ENCODE measurements at places on chromosomes 1 and 21.

DNA sequence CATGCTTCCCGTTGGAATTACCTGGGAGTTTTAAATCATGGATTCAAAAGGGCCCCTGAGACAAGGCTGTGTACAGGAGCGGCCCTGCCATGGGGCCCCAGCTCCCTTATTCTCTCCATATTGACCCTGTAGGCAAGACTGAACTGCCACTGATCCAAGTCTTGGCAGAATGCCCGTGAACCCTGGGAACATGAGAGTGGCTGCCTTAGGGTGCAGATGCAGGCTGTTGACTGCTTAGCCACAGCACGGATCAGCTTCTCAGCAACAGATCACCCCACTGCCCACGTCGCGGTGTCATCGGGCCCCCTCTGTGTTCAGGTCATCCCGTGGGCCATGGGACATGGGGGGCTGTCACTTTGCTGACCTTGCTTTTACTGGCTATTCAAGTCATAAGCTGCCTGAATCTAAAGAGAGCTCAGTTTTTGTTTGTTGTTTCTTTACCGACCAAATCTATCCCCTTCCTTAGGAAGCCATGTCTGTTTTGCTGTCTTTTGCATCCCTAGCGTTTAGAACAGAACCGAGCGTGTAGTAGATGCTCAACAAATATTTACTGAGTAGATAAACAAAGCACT is 83.4 kb downstream of the MATN1 start:
- no peak for DNase-seq

DNA sequence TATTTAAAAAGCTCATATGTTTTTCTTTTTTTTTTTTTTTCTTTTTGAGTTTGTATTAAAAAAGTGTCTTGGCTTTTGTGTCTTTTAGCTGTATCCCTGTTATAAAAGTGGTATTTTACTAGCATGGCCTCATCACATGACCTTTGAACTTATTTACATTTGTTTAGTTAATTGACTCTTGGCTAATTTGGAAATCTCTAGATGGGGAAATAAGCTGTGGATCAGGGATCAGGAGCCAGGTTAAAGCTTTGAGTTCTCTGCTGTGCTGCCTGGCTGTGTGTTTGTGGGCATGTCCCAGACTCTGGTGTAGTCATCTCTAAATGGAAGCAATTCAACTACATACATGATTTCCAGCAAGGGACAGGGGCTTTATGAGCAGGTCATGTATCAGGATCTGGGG is 56.5 kb downstream of the HHAT start:
- no peak for DNase-seq

GRCh38 chr1:198079432-198079951 is 77.3 kb upstream of the NEK7 start:
- no peak for DNase-seq

- DNase-seq, result no peak
These were observed 51.5 kb downstream of the DMRTA2 start for GRCh38 chr1:50371749-50372148.

DNA sequence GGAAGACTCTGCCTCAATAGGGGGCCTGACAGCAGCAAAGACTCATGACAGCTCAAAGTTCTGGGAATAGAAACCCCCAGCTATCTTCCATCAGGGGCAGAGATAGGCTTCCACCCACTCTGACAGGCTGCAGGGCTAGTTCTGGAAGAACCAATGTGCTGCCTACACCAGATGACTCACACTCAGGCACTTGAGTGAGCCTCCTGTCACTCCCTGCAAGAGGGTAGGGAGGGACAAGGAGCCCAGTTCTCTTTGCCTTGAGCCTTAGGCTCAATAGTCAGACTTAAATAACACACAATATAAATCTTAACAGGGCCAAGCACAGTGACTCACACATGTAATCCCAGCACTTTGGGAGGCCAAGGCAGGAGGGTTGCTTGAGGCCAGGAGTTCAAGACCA is 386.4 kb downstream of the HHAT start:
- DNase-seq, result no peak

- no peak for DNase-seq
These were observed 4.6 kb upstream of the MAB21L3 start for GRCh38 chr1:116106646-116107045.

- no peak for DNase-seq
These were observed 59.7 kb downstream of the DESI2 start for GRCh38 chr1:244712669-244713068.

DNA sequence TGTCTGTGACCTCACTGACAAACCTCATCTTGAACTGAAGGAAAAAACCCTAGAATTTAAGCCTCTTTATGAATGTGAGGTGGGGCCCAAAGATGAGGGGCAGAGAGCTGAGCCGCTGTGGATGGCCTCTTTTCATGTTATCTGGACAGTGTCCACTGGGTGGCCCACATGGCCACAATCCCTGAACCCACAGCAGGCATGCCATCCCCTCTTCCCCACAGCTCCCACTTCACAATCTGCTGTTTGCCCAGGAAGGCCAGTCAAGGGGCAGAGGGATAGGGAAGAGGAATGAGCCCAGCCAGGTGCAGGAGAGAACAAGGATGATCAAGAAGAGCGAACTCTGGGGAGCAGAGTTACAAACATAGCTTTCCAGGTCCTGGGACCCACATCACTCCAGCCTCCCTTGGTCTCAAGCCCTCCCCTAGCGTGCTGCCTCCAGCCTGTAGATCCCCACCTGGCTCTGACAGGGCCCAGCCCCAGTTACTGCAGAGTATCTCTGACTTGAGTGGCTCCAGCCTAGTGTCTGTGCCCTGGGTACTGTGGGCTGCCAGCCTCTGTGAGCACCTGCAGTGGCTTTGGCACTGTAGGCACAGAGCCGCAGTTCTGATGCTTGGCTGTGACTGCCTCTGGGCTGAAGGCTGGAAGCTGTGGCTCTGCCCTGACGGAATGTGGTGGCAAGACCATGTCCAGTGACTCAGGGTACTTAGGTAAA is 1.9 kb upstream of the SLFNL1 start:
- DNase-seq, result no peak

GRCh38 chr21:27772816-27773215 is 805.9 kb upstream of the ADAMTS5 start:
- DNase-seq, result no peak

DNA sequence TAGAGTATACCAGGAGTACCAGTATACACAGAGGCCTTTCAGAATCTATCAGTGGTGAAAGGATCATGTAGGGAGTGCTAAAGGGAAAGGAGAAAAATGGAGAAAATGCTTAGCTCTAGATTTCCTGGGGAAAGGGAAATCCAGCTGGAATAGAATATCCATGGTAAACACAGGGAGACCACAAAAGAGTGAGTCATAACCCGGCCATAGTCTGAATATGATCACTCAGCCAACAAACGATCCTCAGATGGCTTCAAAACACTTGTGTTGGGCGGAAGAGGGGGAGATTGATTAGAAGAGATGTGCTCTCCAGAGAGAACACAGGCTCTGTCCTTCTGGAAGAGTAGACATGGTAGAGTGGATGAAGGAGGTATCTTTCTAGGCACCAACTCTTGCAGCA is 180.6 kb downstream of the PAPPA2 start:
- no peak for DNase-seq

- no peak for DNase-seq
These were observed 6.5 kb upstream of the C1QA start for GRCh38 chr1:22629886-22630285.

GRCh38 chr1:158933621-158934020 is 2.3 kb downstream of the PYHIN1 start:
- DNase-seq, result no peak

- DNase-seq, result no peak
These were observed 4.0 kb downstream of the CDKN2C start for GRCh38 chr1:50973875-50974617.

DNA sequence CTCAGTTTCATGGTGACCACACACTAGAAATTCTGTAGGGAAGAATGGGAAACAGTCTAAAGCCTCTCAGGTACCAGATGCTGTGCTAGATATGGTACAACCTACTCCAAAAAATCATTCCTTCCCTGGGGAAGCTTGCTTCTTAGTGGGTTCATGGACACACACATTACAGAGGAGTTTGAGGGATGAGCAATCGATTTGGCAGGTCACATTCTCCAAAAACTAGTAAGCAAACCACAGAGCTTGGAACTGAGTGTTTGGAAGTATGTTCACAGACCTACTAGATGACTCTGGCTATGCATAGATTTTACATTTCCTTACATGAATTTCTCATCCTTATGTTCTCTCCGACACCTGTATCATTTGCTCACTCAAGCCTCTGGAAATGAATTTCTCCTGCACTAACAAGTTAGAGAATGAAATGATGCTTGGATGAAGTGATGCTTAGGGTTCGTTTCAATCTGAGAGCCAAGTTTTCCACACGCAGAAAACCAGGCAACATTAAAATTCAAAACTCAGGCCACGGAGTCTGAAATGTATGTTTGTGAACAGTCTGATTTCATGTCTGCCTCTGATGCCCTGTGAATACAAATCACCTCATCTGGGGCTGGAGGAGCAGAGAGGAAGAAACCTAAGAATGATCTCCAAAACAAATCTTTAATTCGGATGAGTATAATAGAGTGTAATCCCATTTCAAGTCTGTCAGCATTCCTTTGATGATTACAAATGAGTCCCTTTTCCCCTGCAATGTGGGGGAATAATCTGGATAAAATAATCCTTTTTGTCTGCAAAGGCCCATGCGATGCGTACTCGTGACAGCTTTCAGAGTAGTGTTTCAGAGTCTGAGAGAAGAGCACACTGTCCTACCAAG is 11.0 kb downstream of the EVA1C start:
- no peak for DNase-seq

DNA sequence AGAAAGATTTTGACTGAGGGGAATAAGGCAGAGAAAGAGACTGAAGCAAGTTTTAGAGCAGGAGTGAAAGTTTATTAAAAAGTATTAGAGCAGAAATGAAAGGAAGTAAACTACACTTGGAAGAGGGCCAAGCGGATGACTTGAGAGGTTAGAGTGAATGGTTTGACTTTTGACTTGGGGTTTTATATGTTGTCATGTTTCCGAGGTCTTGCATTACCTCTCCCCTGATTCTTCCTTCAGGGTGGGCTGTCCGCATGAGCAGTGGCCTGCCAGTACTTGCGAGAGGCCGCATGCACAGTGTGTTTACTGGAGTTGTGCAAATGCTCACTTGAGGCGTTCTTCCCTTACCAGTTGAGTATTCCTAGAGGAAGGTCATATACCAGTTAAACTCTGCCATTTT is 13.0 kb upstream of the DENND2D start:
- no peak for DNase-seq

DNA sequence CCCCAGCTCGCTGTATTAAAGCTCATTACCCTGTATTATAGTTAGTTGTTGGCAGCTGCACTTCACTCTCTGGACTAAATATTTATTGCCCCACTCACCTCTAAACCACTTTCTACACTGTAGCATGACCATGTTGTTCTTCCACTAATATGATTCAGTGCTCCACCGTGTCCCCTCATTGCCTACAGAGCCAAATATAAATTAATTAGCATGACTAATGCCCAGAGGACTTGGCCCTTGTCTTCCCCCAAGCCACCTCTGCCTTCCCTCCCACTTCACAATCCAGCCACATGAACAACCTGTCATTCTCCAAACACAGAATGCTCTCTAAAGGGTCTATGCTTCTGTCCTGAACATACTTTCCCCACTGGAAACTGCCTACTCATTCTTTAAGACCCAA is 276.5 kb downstream of the PLPP3 start:
- no peak for DNase-seq

DNA sequence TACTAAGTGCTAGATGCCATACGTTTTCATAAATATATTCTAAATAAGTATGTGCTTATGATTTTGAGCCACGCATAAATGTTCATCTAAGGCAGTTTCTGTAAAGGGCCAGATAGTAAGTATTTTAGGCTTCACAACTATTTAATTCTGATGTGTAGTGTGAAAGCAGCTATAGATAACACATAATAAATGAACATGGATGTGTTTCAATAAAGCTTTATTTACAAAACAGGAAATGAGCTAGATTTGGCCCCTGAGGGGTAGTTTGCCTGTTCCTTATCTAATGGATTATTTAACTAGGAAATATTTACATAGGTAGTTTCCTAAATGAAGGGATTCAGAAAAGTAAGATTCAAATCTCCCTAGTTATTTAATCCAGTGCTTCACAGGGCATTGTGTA is 557.6 kb upstream of the PKN2 start:
- no peak for DNase-seq

GRCh38 chr1:22132517-22133235 is 10.2 kb downstream of the WNT4 start:
- DNase-seq, result peak; percentile 72

DNA sequence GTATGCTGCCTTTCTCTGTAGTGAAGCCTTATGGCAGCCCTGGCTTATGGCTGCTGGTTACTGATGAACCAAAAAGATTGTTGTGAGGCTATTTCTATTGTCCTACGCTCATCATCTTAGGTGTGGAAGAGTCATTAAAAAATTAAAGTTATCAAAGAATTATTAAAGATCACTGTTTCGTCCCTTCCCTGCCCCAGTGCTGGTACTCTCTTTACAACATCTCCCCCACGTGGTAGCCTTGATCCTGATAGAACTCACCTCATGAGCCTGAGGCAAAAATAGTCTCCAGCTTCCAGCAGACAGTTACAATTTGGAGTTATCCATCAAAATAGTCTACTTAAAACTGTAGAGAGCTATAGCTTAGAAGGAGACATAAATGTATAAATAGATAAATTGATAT is 201.5 kb downstream of the S1PR1 start:
- no peak for DNase-seq

- DNase-seq, result no peak
These were observed 59.0 kb downstream of the SLC35A3 start for GRCh38 chr1:100028765-100029164.

DNA sequence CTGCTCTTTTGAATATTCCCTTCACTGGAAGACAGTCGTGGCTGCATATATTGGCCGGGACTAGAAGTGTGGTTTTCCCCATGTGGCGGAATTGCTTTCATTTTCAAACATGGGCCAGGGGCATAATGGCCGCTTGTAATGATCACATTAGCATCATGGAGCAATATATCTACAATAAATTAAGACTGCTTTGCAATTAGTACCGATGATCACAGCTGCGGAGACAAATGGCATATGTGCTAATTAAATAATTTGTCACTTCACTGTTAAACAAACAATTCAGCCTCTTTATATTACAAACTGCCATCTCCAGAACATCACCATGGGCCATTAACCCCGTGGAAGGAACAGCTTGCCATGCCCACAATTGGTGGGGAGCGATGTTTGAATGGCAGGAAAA is 68.2 kb upstream of the OLIG2 start:
- DNase-seq, result no peak

DNA sequence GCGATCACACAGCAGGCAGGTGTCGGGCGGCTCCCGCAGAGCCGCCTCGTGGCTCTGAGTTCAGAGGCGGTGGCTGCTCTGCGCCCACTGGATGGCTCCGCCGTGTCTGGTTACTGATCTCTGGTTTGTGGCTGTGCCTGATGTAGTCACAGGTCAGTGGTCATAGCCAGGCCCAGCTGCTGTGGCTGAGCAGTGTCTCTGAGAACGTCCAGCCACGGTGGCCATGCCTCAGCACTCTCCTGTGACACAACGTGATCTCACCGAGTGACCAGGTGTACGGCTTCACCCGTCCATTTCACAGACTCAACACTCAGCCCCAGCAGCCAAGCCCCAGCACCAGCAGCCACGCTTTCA is 61.2 kb downstream of the KCNN3 start:
- no peak for DNase-seq

- DNase-seq, result no peak
These were observed 28.9 kb downstream of the TSNAX start for GRCh38 chr1:231557411-231557810.

All from femur (tissue), 1 donor.